ENCODE measurements at places on chromosomes 5 and 9.

GRCh38 chr9:125183054-125183453 lies 6.5 kb downstream of the PPP6C start:
- DNase-seq: no peak

- DNase-seq: no peak
Measured at GRCh38 chr9:110308633-110309038, 29.0 kb downstream of the TXNDC8 start.

DNA sequence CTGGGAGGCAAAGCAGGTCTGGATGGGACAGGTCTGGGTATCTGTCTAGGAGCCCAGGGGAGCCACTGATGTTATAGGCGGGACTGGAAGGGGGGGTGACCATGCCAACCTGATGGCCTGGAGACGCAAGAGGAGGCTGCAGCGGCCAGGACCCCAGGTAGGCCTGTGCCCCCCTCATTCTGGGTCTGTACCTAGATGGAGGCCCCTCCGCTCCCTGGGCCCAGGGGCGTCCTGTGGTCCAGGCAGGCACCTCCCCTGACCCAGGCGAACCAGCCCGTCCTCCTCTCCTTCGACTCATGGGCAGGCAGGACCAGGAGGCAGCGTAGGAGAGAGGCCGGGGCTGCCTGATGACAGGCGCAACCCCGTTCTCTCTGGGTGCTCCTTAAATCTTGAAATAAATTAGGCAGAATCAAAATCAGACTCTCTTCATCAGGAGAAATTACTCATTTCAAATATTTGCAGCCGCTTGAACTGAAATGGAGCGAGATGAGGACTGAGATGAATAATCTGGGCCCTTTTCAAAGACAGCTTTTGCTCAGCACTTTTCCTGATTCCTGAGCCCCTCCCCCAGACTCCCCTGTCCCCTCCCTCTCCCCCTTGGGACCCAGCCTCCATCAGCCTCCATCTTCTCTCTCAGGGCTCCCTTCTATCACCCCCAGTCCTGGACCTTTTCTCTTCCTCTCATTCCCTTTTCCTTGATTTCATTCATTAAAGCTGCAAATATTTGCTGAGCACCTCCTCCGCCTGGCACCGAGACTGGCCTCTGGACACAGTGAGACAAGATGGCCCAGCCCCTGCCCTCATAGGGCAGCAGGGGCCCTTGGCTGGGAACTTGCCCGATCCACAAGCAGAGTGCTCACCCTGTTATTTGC lies 46.8 kb upstream of the IER5L start:
- DNase-seq: no peak

- no peak for DNase-seq
Measured at GRCh38 chr5:64161420-64161819, 4.2 kb upstream of the RNF180 start.

DNA sequence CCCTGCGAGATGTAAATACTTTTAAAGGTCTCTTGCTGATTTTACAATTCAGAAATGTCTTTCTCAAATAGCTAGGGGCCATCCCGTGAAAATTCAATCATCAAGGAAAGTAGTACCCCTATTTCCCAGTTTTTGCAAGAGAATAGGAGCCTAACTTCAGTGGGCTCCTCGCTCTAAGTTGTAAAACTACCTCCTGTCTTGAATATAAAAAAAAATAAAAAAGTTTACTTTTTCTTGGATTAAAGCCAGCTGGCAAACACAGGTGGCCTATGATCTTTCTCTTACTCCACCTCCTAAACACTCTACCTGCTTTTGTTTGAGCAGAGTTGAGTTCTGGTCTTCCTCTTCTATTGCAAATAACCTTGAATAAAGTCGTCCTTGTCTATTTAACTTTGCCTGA lies 79.4 kb downstream of the SLCO4C1 start:
- DNase-seq: no peak

DNA sequence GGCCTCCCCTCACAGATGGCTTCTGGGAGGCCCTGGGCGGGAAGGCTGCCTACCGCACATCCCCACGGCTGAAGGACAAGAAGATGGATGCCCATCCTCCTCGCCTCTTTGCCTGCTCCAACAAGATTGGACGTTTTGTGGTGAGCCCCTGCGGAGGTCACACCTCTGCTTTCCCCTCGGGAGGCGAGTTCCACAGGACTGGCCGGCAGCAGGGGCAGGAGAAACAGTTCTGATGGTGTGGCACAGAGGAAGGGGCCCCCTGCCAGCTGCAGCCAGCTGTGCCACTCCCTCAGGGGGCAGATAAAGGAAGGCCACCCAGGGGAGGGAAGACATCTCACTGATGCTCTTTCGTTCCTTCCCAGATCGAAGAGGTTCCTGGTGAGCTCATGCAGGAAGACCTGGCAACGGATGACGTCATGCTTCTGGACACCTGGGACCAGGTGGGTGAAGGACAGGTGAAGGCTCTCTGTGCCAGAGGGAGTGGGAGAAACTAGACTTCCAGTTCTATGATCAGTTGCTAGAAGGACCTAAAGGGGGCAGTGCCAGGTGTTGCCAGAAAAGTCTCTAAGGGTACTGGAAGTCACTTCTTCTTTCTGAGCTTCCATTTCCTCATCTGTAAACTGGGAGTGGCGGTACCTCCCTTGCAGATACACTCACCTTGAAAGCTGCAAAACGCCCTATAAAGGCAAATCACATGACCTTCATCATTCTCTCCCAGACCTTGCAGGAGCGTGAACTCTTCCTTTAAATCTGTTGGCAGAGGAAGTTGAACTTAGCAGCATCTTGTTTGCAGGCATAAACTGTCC lies 41.0 kb downstream of the STOM start:
- no peak for DNase-seq

DNA sequence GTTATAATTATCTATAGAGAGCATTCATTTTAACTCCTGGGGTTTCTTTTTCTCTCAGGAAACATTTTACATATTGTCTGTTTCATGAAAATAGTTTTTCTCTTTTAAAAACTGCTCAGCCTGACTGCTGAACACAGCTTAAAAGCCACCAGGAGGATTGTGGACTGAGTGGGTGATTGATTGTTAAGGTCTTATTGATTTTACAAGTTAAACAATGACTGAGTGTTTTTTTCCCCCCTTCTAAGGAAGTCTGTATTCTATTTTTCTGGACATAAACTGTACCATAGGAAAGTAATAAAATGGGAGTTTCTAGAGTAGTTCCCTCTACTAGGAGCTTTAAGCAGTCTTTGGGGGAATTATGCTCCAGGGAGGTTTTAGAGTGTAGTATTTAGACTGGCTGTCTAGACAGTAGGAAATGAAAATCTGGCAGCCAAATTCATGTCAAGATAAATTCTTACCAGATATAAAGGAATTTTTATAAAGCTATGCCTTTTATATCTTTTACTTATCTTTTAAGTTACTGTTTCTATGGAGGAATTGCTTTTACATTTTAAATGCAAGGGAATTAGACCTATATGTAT lies 463.9 kb downstream of the PRR16 start:
- no peak for DNase-seq

- DNase-seq: no peak
Measured at GRCh38 chr9:87876708-87877107, 6.0 kb upstream of the SPATA31E1 start.

- DNase-seq: no peak
Measured at GRCh38 chr9:106596984-106597383, 266.0 kb upstream of the ZNF462 start.

DNA sequence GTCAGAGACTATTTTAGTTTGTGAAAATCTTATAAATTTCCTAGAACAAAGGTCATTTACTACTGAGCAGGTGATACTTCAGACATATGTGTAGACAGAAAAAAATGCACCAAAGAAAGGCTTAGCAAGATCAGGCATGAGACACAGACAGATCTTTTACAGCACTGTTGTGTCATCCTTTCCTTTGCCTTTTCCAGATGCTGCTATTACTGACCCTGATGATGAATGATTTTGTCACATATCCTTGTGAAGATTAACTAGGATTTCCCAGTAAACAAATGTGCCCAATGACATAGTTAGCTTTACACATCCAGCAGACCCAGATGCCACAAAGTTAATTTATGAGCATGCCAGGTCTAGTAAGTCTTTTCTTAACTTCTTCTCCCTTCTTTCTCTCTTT lies 68.2 kb downstream of the DMRTA1 start:
- no peak for DNase-seq

DNA sequence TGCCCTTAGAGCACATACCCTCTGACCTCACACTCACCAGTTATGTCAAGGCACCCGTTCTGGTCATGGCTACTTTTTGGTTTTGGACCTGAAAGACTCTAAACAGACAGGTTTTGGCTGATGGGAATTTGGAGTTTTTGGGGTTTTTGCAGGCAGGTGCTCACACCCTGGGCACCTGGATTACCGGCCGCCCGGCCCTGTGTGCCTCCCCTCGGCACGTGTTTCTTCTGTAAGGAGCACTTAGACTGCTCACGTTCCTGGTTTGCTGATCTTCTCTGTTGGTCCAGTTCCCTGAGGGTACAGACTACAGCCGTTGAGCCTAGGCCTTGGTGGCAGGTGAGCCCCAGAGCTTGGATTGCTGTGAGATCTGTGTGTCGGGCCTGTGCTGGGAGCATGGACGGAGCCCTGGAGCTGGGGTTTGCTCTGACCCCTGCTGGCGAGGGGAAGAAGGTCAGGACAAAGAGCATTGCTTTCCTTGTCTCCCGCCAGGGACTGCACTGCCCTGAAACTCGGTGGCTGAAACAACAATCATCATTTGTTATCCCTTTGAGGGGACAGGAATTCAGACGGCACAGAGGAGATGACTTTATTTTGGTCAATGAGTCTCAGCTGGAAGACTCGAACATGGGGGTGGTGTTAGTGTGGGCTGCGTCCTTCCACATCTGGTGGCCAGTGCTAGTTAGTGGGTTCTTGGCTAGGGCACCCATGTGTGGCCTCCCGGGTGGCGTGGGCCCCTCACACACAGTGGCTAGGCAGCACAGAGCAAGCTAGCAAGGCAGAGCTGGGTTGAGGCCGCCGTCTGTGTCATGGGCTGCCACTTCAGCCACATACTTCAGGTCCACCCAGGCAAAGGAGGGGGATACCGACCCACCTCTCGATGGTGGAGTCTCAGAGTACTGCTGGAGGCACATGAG lies 76.4 kb downstream of the EHMT1 start:
- DNase-seq: peak; percentile 49

- no peak for DNase-seq
Measured at GRCh38 chr5:140303966-140304365, 1.1 kb upstream of the PFDN1 start.

DNA sequence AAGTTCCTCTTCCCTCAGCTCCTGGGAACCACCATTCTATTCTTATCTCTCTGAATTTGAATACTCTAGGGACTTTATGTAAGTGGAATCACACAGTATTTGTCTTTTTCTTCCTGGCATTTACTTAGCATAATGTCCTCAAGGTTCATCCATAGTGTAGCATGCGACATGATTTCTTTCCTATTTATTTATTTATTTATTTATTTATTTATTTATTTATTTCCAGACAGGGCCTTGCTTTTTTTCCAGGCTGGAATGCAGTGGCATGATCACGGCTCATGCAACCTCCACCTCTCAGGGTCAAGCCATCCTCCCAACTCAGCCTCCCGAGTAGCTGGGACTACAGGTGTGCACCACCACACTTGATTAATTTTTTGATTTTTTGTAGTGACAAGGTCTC lies 142.1 kb downstream of the GPBP1 start:
- no peak for DNase-seq

- DNase-seq: no peak
Measured at GRCh38 chr9:32989660-32990059, 11.8 kb downstream of the APTX start.

- no peak for DNase-seq
Measured at GRCh38 chr5:56993241-56993640, 41.3 kb upstream of the MIER3 start.

DNA sequence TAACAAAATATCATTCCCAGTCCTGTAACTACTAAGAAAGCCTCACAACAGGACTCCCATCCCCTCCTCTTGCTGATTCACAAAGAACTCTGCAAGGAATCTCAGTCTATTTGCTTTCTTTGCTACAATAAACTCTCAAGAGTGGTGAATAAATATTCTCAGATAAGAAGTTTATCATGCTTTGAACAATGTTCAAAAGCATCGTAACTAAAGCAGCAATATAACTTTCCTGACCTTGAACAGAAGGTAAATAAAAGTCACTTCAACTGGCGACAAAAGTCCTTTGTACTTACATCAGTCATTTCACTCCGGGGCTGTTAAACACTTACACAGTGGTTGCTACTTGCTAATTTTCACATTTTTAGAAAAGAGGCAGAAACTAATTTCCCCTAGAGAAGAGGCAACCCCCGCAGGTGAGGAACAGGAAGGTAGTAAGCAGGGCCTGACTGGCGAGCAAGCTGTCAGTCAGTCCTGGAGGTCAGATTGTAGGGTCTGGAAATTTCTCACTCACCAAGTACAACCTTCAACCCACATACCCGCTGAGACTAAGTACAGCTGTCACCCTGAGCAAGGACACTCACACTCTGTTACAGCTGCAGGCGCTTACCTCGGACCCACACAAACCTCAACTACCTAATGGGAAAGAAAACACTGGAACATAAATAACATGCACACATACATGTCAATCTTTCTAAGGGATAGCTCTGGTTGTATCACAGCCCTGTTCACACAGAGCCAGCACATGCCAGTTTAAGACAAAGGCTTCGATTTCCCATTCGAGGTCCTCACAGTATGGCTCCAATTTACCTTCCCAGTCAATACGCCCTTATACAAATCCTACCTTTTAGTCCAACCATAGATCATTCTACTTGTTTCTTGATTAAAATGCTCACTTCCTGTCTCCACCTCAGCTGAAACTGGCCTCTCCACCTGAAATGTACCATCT lies 104.6 kb upstream of the RETREG1 start:
- DNase-seq: no peak

DNA sequence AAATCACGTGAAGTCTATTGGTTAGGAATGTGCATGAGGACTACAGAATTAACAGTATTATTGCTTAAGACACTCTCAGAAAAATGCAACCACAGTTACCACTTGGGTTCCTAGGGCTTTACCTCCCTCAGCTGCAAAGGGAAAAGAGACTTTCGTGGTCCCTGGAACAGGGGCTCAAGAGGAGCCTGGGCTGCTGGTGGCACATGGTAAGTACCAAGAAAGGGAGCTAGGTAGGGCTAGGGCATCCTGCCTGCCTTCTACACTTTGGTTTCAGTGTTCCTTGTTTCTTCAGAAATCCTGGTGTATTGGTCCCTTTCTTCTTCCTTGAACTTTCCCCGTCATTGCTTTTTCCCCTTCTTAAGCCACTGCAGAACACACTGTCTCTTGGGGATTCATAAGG lies 7.3 kb upstream of the VCAN start:
- DNase-seq: no peak

GRCh38 chr5:154478224-154478565 lies at the start of gene HAND1:
TSS of gene HAND1 (minus strand) at chr5:154478227. CDS start at chr5:154478008, 219 bp downstream.
- DNase-seq: no peak

DNA sequence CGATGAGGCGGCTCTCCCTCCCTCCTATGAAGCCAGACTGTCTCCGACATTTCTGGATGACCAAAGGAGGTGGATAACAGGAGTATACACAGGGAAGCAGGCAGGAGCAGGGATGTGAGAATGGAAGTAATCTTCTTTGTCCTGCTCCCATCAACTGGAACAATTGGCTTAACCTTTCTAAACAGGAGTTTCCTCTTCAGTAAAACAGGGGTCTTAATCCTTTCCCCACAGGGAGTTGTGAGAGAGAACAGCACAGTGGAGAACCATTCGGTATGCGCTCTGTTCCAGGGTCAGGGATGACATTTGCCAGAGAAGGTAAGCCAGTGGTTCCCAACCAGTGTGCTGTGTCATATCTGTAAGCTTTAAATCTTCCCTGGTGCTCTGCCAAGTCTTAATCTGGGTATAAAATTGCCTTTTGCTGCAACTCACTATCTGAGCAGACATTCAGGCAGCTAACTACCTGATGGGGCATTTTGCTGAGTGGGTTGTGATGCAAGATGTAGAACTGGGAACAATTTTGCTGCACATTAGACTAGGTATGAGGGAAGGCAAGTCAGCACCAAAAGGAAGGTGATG lies 294.8 kb upstream of the KIF2A start:
- DNase-seq: no peak

Measured in activated T-cell treated with anti-CD3 and anti-CD28 coated beads, Interleukin-2, amount 50 U/mL, for 24 hours (primary cell).